ENCODE measurements at places on chromosomes 6 and 20.

GRCh38 chr20:63091901-63092659 lies 85.3 kb upstream of the BHLHE23 start:
- no peak for DNase-seq

DNA sequence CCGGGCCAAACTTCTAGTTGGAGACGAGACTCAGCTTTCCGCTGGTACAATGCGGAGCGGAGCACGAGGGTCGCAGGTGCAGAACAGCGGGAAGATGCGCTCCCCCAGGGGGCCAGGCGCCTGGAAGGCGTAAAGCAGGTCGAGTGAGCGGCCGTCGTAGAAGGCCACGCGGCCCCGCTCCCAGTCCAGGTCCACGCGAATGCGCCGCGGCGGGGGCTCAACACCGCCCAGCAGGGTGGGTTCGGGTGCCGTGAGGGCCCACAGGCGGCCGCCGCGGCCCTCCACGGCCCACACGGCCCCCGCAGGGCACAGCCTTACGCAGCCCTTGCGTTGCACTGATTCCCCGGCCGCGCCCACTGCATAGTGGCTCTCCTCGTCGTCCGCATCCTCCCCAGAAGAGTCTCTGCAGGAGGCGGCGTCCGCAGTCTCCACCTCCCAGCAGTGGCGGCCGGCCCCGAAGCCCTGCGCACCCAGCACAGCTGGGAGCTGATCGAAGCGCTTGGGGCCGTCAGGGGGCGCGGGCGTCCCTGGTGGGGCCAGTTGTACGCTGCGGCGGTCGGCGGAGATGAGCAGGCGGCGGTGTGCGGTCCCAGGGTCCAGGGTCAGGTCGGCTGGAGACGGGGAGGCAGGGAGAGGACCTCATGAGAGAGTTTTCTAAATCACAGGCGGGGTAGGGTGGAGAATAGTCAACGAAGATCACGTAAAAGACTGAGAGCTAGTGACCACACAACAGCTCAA lies 4.3 kb downstream of the PPP1R11 start:
- no peak for DNase-seq

GRCh38 chr20:52958211-52958610 lies 13.9 kb upstream of the TSHZ2 start:
- no peak for DNase-seq

- no peak for DNase-seq
These were observed 197.5 kb upstream of the SULF2 start for GRCh38 chr20:47982574-47983360.

DNA sequence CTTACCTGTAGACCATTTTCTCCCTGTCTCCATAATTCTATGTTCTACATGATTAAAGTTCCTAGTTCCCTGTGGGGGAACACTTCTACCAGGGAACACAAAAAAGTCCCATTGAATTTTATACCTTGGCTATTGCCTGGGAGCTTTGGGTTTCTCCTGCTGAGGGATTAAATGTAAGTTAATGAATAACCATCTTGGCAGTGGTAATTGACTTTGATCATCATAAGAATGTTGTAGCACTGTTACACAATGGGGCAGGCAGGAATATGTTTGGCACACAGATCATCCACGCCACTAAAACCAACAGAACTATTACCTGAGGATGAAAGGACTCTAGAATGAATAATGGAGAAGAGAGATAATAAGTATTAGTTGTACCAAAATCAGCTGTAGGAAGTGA lies 1106.2 kb upstream of the GJE1 start:
- DNase-seq, result no peak
